Spleen (tissue), 13 donors: ENCODE measurements at places on chromosomes 5 and 9. TPM values are rescaled to one million over a fixed set of nuclear protein-coding genes. Genes with fewer than 3 reads are reported as not detected.
A peak's percentile ranks its signal among the peaks of the same experiment; 100 is the strongest.

GRCh38 chr9:35035851-35036701 is 36.3 kb downstream of the VCP start:
- H3K27me3 ChIP-seq = no peaks in the 10 kb centered on the region
- peak overlapping the region; percentile 10 for H3K4me3 ChIP-seq
- DNase-seq = peak; percentile 85
- no peaks in the 10 kb centered on the region for H3K36me3 ChIP-seq

GRCh38 chr5:158354958-158355357 is 496.0 kb upstream of the CLINT1 start:
- no peaks in the 10 kb centered on the region for H3K36me3 ChIP-seq
- no peaks in the 10 kb centered on the region for H3K27me3 ChIP-seq
- no peak for DNase-seq
- no peak overlapping the region for H3K27ac ChIP-seq

- no peak overlapping the region for H3K4me3 ChIP-seq
- DNase-seq = no peak
- no peak overlapping the region for H3K27ac ChIP-seq
- H3K4me1 ChIP-seq = peaks cover 10% of the 10 kb centered on the region
- no peaks in the 10 kb centered on the region for H3K27me3 ChIP-seq
Measured at GRCh38 chr9:131370638-131371037, 23.2 kb upstream of the PRRC2B start.

GRCh38 chr9:31683116-31683515 is 701.3 kb upstream of the ACO1 start:
- DNase-seq = no peak
- H3K4me1 ChIP-seq = no peaks in the 10 kb centered on the region
- no peaks in the 10 kb centered on the region for H3K27me3 ChIP-seq
- no peak overlapping the region for H3K4me3 ChIP-seq
- no peaks in the 10 kb centered on the region for H3K36me3 ChIP-seq

DNA sequence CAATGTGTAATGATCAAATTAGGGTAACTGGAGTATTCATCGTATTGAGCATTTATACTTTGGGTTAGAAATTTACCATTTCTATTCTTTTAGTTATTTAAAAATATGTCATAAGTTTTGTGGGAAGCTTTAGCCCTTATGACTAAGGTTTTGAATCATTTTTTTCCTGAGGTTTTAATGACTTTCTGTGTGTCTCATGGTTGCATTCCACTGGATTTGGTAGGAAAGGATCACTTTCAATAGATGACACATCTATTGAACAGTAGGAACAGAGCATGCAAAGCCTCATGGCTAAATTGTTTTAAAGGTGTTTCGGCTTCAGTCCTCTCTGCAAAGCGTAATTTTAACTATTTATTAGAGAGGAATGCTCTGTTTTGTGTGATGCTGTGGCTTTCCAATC is 512.4 kb upstream of the CHD1 start:
- no peak overlapping the region for H3K27ac ChIP-seq
- H3K36me3 ChIP-seq = no peaks in the 10 kb centered on the region
- no peaks in the 10 kb centered on the region for H3K4me1 ChIP-seq
- H3K27me3 ChIP-seq = no peaks in the 10 kb centered on the region
- no peak for DNase-seq
- no peak overlapping the region for H3K4me3 ChIP-seq

GRCh38 chr9:110337727-110338126 is at the start of gene TXNDC8:
TXNDC8 (minus strand) TSS chr9:110337863.
- H3K27me3 ChIP-seq = no peaks in the 10 kb centered on the region
- no peak within 1 kb of the TSS for H3K27ac ChIP-seq
- no peak within 1 kb of the TSS for H3K4me3 ChIP-seq
- H3K4me1 ChIP-seq = no peaks in the 10 kb centered on the region
- no peaks in the 10 kb centered on the region for H3K36me3 ChIP-seq
- DNase-seq = no peak

- no peaks in the 10 kb centered on the region for H3K27me3 ChIP-seq
- H3K4me3 ChIP-seq = no peak overlapping the region
- peaks cover 48% of the 10 kb centered on the region for H3K4me1 ChIP-seq
- H3K36me3 ChIP-seq = peaks cover 100% of the 10 kb centered on the region
- no peak overlapping the region for H3K27ac ChIP-seq
- DNase-seq = peak; percentile 58
Measured at GRCh38 chr5:178213003-178213461, 8.7 kb downstream of the HNRNPAB start.

C9orf43 gene
- polyA plus RNA-seq = 0.48 TPM

DNA sequence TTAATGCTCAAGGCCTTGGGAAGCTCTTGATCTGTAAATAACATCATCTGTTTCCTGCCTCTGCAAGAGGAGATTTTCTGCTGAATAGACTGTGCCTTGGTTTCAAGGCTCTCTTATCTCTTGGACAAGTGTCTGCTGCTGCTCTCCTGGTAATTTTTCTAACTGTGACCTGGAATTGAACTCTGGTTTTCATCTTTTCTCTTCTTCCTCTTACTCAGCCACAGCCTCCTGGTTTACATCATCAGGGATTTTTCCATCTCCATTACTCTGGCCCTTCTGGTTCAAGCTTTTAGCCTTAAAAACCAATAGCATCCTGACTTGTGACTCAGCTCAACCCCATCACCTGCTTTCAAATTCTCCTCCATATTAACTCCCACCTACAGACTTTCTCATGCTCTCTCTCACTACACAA is 49.6 kb upstream of the ITGA1 start:
- peaks cover 14% of the 10 kb centered on the region for H3K4me1 ChIP-seq
- H3K4me3 ChIP-seq = no peak overlapping the region
- H3K27me3 ChIP-seq = no peaks in the 10 kb centered on the region
- peak overlapping the region; percentile 29 for H3K27ac ChIP-seq
- no peak for DNase-seq
- H3K36me3 ChIP-seq = no peaks in the 10 kb centered on the region

SLC46A2 gene
- polyA plus RNA-seq = 0.59 TPM

SPINK4 gene
- polyA plus RNA-seq = 0.67 TPM

DNA sequence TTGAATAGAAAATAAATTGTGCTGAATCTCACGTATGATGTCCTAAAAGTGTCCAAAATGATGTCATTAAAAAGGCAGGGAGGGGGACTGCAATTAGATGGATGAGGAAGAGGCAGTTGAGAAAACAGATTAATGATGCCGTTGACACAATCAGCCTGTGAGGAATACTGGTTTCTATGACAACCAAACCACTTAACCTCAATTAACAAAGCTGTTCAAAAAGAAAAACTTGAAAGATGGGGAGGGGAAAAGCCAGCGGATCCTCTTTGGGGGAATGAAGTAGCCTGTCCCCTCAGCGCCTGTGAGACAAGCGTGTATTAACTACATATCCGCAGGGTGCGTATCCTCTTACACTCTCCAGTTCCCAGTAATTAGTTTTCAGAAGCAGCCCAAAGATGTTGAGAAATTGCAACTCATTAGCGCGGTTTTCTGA is 160.7 kb downstream of the TTC39B start:
- no peak for DNase-seq
- no peak overlapping the region for H3K27ac ChIP-seq
- no peaks in the 10 kb centered on the region for H3K36me3 ChIP-seq
- no peak overlapping the region for H3K4me3 ChIP-seq
- no peaks in the 10 kb centered on the region for H3K4me1 ChIP-seq

- no peak overlapping the region for H3K27ac ChIP-seq
- H3K4me1 ChIP-seq = peaks cover 27% of the 10 kb centered on the region
- no peak for DNase-seq
- no peak overlapping the region for H3K4me3 ChIP-seq
Measured at GRCh38 chr9:124472770-124473169, 22.5 kb downstream of the ADGRD2 start.

DNA sequence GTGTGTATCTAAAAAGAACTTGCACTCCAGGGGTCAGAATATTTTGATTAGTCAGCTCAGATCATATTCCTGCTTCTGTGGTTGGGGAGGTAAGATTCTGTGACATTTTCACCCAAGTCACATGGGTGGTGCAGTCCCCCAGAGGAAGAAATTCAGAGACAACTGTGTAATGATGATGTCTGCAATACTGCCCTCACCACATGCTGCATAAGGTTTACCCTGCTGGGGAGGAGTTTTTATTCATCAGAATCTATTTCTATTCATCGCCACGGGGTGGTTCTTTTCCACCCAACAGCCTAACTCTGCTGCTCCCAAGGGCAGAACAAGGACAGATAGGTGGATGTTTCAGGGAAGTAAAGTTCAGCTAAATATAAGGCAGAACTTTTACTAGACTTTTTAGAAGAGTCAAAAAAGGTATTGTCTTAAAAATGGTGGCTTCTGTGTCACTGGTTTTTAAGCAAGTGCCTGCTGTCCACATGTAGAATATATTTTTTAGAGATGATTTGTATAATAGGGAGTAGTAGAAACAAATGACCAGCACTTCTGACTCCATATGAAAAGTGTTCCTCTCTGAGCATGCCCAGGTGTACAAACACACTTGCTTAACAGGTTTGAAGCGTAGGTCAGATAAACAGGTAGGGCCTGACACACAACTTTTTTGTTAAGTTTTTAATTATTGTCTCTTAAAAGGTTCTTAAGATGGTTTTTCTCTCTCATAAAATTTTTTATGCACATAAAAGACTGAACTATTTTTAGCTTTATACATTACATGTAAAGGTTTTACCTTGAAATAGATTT is 352.7 kb downstream of the LRRC70 start:
- no peaks in the 10 kb centered on the region for H3K4me1 ChIP-seq
- no peak for DNase-seq
- no peaks in the 10 kb centered on the region for H3K36me3 ChIP-seq
- no peak overlapping the region for H3K27ac ChIP-seq
- no peaks in the 10 kb centered on the region for H3K27me3 ChIP-seq
